Liver (tissue), 10 donors: ENCODE measurements at places on chromosomes 2 and 18. TPM values are rescaled to one million over a fixed set of nuclear protein-coding genes. Genes with fewer than 3 reads are reported as not detected.

The DYNC2LI1 gene
- polyA plus RNA-seq = 5.4 TPM

The INPP5D gene
- 2.9 TPM for polyA plus RNA-seq

The CLEC4F gene
- polyA plus RNA-seq = not detected

The SMYD5 gene
- polyA plus RNA-seq = 8.8 TPM

The CDH19 gene
- polyA plus RNA-seq = 1.3 TPM

The SLC38A11 gene
- 3.3 TPM for polyA plus RNA-seq

- no peak overlapping the region for H3K4me3 ChIP-seq
- H3K27ac ChIP-seq = no peak overlapping the region
- no peaks in the 10 kb centered on the region for H3K36me3 ChIP-seq
- no peaks in the 10 kb centered on the region for H3K27me3 ChIP-seq
- no peaks in the 10 kb centered on the region for H3K4me1 ChIP-seq
Observed at GRCh38 chr18:79510046-79510685, 114.4 kb downstream of the NFATC1 start.

DNA sequence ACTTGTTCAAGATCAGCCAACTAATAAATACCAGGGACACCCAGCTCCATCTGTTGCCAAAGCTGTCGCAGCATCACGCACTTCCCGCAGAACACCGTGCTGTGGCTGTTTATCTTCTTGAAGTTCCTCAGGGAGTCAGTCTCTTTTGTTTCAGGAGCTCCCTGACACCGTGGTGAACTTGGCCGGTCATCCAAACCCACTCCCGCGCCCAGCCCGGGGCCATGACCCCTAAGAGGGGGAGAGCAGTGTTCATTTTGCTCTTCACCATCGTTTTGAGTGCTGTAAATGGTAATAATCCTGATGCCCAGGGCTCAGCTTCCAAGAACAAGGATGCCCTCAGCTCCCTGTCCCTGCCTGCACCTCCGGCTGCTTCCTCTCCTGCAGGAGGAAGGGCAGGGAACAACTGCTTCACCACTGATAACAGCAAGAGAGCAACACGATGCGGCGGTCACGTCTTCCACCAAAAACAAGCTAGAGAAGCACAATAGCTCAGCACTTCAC lies 131.4 kb downstream of the SEPTIN10 start:
- H3K27me3 ChIP-seq = no peaks in the 10 kb centered on the region
- H3K36me3 ChIP-seq = no peaks in the 10 kb centered on the region
- H3K4me3 ChIP-seq = no peak overlapping the region
- peak; percentile 37 for DNase-seq
- no peak overlapping the region for H3K27ac ChIP-seq

- H3K4me3 ChIP-seq = no peak overlapping the region
- no peaks in the 10 kb centered on the region for H3K4me1 ChIP-seq
- H3K27me3 ChIP-seq = no peaks in the 10 kb centered on the region
Observed at GRCh38 chr2:234427081-234428061, 69.5 kb downstream of the ARL4C start.

- no peaks in the 10 kb centered on the region for H3K27me3 ChIP-seq
- peaks cover 2% of the 10 kb centered on the region for H3K4me1 ChIP-seq
- no peaks in the 10 kb centered on the region for H3K36me3 ChIP-seq
- peak overlapping the region; percentile 47 for H3K27ac ChIP-seq
- DNase-seq = no peak
Observed at GRCh38 chr18:50193796-50194630, 934 bp downstream of the MYO5B start.

- H3K4me1 ChIP-seq = peaks cover 3% of the 10 kb centered on the region
- no peaks in the 10 kb centered on the region for H3K36me3 ChIP-seq
- no peak overlapping the region for H3K27ac ChIP-seq
Observed at GRCh38 chr2:120683081-120683480, 52.6 kb upstream of the GLI2 start.

DNA sequence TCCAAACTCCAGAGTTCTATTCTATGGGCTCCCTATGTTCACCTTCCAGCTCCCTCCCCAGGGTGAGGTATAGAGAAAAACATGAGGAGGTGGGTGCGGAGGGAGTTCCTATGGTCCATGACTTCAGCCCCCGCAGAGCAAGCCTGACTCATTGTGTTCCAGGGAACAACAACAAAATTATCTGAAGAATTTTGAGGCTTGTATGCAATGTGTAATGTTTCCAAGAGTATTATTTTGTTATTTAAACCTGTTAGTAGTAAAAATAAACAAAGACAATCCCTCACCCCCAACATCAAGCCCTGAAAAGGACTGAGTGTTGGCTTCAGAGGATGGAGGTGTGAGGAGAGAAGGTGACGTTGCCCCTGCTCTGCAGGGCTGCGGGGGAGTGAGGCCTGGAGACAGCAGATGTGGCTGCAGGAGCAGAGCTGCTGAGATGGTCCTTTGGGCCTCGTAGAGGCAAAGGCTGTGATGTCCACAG lies 29.0 kb downstream of the LAMA3 start:
- no peak for DNase-seq
- no peaks in the 10 kb centered on the region for H3K4me1 ChIP-seq
- no peak overlapping the region for H3K4me3 ChIP-seq
- no peaks in the 10 kb centered on the region for H3K36me3 ChIP-seq
- no peak overlapping the region for H3K27ac ChIP-seq
